ENCODE measurements at places on chromosomes 6 and 20.

DNA sequence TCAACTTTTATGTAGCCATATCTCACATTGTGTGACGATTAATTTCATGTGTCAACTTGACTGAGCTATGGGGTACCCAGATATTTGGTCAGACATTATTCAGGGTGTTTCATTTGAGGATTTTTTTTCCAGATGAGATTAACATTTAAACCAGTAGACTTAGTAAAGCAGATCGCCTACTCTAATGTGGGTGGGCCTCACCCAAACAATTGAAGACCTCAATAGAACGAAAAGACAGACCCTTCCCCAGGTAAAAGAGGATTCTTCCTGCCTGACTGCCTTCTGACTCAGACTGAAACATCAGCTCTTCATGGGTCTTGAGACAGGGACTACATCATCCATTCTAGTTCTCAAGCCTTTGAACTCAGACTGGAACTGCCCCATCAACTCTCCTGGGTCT is 231.7 kb upstream of the SASH1 start:
- DNase-seq, result no peak

DNA sequence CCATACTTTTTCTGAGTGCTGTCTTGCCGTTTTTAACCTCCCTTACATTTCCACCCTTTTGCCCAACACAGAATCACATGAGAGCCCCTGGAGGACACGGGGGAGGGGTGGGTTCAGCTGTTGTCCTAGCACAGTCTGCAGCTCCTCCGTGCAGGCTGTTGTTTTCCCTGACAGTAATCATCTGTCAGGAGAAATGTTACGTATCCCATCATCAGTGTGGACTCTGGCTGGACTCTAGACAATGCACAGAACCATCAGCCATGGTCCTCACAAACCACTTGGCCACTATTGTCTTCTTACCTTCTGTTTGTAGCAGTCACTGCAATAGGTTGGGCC is 92.1 kb downstream of the RIN2 start:
- DNase-seq, result no peak

GRCh38 chr20:41570557-41570956 is 47.6 kb downstream of the CHD6 start:
- no peak for DNase-seq

- no peak for DNase-seq
Measured at GRCh38 chr6:16683641-16684194, 77.5 kb downstream of the ATXN1 start.

- DNase-seq, result no peak
Measured at GRCh38 chr6:149059557-149059956, 258.0 kb upstream of the TAB2 start.

GRCh38 chr6:133937909-133938308 is 15.1 kb upstream of the TBPL1 start:
- DNase-seq, result no peak

DNA sequence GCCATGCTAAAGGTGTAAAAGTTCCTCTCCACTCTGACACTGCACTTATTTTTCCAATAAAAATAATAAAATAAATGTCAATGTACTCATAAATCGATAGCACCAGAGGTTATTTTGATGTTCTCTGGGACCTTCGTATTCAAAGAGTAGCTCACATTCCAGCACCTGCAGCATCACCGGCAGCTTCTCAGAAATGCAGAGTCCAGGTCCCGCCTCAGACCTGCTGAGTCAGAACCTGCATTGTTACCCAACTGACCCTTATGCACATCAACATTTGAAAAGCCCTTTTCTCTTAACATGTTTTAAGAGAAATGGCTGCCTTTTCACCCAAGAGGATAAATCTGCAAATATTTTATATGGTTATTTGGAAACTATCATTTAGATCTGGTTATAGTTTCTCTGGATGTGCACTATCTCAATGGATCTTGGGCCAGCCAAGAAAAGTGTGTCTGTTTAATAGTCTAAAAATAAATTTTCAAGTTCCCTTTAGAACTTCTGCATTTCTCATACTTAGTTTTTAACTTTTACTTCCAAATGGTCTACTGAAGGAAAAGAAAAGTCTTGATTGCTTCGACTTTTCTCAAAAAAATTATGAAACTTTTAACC is 216.2 kb upstream of the PRDM1 start:
- DNase-seq, result no peak

DNA sequence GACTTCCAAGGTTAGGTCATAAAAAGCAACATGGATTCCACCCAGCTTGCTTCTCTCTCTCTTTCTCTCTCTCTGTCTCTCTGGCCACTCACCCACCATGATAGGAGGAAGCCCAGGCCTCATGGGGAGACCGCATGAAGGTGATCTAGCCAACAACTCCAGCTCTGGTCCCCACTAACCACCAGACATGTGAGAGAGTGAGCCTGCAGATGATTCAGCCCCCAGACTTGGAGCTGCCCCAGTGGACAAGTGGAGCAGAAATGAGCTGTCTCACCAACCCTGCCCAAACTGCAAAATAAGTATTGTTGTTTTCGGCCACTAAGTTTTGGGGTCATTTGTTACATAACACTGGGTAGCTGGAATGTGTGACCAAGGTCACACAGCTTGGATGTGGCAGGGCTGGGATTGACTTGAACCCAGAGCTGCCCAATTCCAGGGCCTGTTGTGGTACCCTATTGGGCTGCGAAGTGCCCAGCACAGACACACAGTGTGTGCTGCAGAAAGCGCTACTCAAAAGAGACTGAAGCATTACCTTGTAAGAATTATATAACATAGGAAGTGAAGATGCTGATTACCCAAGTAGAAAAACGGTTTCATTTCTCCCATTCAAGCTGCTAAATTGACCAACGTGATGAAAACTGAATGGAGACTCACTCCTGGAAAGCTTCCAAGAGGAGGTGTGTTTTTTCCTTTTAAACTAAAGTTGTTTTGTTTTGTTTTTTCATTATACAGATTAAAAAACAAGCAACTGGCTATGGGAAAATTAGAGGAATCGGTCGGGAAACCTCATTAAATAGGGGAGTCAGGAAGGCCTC is 9.1 kb upstream of the TLDC2 start:
- no peak for DNase-seq

DNA sequence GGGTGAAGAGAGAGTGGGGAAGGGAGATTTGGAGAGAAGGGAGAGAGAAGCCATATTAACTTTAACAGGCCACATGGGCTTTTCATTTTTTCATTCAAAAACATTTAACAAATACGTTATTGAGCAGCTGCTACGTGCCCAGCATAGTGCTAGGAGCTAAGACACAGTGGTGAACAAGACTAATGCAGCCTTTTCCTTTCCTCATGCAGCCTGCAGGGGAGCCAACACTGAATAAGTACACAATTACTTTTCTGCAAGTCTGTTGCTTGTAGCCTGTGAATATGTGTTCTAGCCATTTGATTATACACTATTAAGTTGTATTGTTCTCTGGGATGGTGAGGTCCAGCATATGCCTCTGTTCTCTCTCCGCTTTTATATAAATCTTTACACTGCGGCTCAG is 1.9 kb upstream of the BLOC1S5 start:
- no peak for DNase-seq

- DNase-seq, result no peak
Measured at GRCh38 chr6:37359039-37359438, 5.3 kb downstream of the RNF8 start.

GRCh38 chr6:93238632-93239031 is 180.7 kb downstream of the EPHA7 start:
- DNase-seq, result no peak

- DNase-seq, result no peak
Measured at GRCh38 chr6:94570581-94570980, 1006.8 kb upstream of the MANEA start.

DNA sequence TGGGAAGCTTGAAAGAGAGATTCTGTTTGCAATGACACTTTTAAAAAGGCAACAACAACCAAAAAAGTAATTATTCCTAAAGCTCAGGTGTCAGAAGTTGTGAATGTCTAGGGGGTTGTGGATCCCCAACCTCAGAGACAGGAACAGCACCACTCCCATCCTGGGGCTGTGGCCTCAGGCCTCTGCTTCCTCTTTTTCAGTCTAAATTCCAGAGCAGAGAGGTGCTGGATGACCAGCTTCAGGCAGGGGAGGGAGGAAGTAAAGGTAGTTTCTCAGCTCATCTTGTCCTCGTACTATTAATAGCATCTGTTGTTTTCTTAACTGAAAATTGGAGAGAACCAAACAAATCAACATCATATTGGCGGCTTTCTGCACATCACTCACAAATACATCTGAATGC is 8.3 kb downstream of the NT5E start:
- DNase-seq, result no peak

DNA sequence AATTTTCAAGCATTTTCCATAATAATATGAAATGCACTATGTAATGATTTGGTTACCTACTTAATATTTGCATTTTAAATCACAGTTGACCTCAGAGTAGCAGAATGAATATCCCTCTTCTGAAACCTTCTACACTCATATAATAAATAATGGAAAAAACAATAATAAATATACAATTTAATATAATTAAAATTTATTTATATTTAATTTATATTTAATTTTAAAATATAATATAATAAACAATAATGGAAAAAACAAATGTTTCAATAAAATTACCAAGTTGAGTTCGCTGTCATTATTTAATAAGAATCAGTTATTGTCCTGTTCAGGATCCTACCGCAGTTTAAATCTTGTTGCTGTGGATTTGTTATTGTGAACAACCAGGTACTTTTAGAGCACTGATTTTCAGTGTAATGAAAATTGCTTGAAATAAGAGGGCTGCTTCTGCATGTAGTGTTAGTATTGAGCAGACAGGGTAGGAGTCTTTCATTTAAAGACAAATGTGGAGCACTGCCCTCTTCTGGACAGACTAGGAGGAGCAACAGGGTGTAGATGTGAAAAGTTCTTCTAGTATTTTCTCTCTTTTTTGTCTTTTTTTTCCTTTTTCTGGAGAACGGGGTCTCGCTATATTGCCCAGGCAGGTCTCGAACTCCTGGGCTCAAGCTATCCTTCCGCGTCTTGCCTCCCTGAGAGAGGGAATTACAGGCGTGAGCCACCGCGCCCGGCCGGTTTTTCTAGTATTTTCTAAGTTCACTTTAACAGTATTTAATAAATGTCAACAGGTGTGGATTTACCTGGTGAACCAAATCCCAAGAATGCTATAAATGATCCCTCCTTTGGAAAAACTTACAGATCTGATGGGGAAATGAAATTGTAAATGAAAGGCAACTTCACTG is 13.6 kb downstream of the TRAPPC3L start:
- no peak for DNase-seq

GRCh38 chr6:14730654-14731053 is 515.2 kb upstream of the JARID2 start:
- no peak for DNase-seq

- no peak for DNase-seq
Measured at GRCh38 chr6:159490298-159490937, 202.6 kb downstream of the SOD2 start.

All from cerebellar nuclear complex (tissue), 1 donor.